ENCODE measurements at places on chromosomes 6 and 20.

DNA sequence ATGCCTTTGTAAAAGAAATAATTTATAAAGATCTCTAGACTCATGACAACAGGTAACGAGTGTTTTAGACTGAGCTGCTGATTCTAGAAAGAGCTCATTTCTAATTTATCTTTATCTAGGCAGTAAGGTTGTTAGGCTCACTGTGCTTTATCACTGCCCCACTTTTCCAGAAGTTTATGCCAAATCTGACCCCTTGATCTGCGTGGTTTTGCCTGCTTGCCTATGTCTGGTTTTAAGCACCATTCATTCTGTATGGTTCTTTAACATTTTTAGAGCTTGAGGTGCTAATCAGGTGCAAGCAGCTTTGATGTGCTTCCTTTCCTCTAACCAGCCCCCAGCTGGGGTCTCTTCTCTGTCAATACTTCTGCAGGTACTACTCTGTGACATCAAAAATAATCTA lies 49.7 kb upstream of the GCLC start:
- DNase-seq = no peak

- no peak for DNase-seq
Observed at GRCh38 chr6:45430590-45431202, 53.0 kb upstream of the SUPT3H start.

GRCh38 chr20:33689973-33690372 lies 3.8 kb upstream of the E2F1 start:
- no peak for DNase-seq

GRCh38 chr6:13814938-13815575 lies 700 bp upstream of the MCUR1 start:
- no peak for DNase-seq

- DNase-seq = no peak
Observed at GRCh38 chr20:1817577-1818211, 77.5 kb upstream of the SIRPA start.

- DNase-seq = no peak
Observed at GRCh38 chr6:38714239-38715015, 684 bp upstream of the DNAH8 start.

DNA sequence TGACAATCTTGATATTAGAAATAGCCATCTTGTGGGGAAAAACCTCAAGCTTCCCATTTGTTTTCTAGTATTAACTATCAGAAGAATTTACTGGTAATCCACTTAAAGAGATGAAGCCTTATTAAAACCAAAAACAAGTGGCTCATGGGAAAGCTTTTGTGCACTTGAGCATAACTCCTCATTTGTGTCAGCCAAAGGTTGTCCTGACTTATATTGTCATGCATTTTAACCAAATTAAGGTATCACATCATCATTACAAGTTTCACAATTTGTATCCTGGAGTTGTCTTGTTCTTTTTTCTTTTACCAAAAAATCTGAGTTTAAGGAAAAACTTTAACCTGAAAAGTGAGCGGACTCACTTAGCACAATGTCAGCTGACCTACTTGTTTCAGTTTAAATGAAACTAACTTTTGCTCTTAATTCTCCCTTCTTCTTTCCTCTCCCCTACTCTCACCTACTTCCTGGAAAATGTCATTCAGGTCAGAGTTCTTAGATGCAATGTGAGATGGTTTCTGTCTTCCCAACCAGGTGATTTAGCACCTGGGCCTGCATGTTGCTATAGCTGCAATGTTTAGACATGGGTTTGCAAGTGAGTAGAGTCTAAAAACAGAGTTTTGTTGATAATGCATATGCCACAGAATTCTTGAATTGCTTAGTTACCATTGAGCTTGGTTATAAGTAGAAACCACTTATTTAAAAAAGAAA lies 82.8 kb downstream of the TNFAIP3 start:
- DNase-seq = no peak

- no peak for DNase-seq
Observed at GRCh38 chr6:169292338-169293124, 38.9 kb upstream of the THBS2 start.

DNA sequence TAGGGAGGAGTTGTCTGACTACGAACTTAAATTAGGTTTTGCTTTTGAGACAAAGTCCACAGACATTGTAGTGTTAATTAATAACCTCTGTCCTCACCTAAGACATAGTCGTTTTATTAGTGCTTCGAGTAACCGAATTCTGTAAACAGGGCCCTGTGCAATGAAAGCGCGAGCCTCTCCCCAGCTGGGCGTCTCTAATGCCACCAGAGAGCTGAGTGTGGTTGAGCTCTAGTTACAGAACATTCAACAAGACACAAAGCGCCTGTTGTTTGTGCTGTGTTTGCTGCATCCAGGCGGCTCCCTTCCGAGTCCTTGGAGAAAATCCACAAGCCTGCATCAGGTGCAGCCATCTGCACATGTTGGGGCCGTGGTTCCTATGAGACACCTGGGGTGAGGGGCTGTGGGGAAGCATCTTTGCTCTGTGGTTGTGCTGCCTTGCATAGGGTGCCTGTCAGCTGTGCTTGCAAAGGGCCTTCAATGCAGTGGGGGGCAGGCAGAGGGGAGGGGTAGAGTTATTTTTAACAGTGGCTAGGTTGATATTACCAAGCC lies 63.9 kb downstream of the CD164 start:
- DNase-seq = no peak

GRCh38 chr6:46781478-46782378 lies 11.5 kb upstream of the MEP1A start:
- DNase-seq = no peak

- DNase-seq = no peak
Observed at GRCh38 chr20:57578476-57579165, 17.7 kb downstream of the PCK1 start.

- no peak for DNase-seq
Observed at GRCh38 chr6:26295691-26296555, 69.1 kb upstream of the BTN3A2 start.

DNA sequence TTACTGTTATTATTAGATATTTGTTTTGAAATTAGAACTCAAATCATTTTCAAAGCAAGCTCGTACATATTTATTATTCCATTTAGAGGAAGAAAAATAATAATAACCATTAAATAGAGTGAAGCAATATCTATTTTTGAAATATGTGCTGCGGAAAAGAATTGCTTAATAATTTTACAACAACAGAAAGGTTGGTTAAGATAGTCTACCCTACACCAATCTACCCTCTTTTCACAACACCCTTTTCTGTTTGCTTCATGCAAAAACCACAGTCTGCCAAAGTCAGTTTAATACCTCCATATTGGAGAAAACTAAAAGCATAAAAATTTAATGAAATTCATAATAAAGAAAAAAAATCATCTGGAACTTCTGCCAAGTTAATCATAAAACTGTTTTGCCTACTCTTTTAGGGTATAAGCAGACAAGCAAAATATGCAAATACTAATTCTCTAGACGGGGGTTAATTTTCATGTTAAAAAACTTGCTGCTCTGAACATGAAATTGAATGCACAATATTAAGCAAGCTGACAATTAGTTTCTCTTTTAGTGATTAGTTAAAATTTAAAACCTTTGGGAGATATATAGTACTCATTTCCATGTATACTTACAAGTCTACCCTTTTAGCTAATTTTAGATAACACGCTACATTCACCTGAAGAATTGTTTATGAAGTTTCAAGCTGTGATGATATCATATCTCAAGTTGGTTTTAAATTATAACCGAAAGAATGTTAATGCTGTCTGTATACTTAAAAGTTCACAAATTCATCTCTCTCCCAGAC lies 100.2 kb downstream of the AHI1 start:
- DNase-seq = no peak

DNA sequence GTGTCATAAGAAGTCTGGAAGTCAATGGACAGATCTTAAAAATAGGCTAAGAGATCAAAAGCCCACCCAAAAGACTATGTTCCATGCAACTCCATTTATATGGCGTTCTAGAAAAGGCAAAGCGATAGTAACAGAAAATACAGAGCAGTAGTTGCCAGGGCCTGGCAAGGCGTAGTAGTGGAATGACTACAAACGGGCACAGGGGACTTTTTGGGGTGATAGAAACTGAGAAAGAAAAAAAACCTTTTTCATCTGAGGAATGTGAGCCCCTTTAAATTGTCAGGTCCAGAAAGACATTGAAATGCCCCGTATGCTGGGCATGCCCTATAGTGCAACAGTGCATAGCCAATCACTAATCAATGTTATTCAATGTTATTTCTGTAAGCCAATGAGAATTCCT lies 47.2 kb upstream of the FAM50B start:
- DNase-seq = no peak

DNA sequence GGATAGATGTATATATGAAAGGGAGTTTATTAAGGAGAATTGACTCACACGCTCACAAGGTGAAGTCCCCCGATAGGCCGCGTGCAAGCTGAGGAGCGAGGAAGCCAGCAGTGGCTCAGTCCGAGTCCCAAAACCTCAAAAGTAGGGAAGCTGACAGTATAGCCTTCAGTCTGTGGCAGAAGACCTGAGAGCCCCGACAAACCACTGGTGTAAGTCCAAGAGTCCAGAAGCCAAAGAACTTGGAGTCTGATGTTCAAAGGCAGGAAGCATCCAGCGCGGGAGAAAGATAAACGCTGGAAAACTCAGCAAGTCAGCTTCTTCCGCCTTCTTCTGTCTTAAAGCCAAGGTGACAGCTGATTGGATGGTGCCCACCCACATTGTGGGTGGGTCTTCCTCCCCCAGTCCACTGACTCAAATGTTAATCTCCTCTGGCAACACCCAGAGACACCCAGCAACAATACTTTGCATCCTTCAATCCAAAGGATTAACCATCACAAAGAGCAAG lies 102.6 kb upstream of the GJE1 start:
- DNase-seq = no peak

GRCh38 chr6:34791164-34791700 lies 651 bp upstream of the BLTP3A start:
- peak; percentile 66 for DNase-seq

DNA sequence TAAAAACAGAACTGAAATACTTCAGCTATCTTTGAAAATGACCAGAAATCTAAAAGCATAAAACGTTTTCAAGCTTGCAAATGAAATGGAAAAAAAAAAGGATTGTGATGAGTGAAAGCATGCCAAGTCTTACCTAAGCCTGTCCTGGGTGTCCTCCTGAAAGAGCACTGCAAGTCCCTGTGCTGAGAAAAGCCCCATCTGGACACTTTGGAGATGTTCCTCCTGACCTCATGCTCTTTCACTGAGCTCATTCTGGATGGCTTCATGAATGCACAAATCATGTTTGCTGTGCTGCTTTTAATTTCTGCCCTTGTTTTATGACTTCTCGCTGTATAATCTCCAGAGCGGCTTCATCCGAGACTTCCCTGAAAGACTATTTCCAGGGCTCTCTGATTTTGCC lies 136.0 kb downstream of the SOD2 start:
- DNase-seq = no peak

DNA sequence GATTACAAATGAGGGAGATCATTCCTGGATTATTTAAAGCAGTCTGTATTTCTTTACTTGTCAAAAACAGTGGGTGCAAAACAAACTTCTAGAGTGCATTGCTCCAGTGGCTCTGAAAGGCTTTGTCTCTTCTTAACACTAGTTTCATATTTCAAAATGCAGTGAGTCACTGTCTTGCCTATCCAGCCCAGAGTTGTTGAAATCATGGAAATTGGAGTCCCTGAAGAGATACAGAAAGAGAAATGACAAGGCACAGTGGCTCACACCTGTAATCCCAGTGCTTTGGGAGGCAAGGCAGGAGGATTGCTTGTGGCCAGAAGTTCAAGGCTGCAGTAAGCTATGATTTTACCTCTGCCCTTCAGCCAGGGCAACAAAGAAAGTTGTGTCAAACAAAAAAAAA lies 11.3 kb downstream of the SLC2A12 start:
- no peak for DNase-seq

DNA sequence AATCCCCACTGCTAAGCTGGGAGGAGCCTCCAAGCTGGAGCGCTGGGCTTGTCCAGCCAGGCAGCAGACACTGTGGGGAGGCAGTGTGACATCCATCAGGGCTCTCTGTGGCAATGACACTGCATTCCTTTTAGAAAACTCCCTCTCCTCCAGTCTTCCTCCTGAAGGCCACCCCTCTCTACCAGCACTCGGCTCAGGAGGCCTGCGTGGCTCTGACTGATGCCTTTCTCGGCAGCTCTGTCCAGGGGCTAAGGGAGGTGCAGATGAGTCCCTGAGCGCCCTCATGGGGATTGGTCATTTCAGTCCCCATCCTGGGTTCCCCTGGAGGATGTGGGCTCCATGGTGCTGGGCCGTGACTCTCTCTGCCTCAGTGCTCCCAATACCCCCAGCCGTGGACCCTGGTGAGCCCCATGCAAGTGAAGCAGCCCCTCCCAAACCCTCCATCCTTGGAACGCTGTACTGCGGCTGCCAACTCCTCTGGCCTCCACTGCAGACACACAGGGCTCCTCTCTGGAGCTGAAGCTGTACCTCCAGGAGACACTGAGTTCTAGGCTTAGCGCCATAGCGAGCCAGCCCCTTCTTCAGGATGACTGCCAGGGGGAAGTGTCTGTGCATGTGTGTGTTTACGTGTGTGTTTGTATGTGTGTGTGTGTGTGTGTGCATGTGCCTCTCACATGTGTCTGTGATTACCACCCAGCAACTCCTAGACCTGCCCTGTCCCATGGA lies 209.6 kb downstream of the ERMARD start:
- DNase-seq = no peak

DNA sequence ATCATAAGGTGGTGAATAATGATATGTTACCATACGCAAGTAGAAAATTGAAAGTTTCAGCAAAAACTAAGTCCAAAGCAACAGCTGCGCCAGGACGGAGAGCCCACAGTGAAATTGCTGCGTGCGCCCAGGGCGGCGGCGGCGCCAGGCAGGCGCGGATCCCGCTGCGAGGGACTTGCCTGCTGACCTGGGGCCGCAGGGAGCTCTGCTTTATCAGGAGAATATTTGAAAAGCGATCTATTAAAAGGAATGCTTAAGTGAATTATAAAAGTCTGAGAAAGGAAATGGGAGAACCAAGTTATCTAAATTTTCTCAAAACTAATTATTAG lies 85.4 kb downstream of the THBS2 start:
- no peak for DNase-seq

GRCh38 chr20:621125-621756 lies 11.1 kb upstream of the TCF15 start:
- no peak for DNase-seq

DNA sequence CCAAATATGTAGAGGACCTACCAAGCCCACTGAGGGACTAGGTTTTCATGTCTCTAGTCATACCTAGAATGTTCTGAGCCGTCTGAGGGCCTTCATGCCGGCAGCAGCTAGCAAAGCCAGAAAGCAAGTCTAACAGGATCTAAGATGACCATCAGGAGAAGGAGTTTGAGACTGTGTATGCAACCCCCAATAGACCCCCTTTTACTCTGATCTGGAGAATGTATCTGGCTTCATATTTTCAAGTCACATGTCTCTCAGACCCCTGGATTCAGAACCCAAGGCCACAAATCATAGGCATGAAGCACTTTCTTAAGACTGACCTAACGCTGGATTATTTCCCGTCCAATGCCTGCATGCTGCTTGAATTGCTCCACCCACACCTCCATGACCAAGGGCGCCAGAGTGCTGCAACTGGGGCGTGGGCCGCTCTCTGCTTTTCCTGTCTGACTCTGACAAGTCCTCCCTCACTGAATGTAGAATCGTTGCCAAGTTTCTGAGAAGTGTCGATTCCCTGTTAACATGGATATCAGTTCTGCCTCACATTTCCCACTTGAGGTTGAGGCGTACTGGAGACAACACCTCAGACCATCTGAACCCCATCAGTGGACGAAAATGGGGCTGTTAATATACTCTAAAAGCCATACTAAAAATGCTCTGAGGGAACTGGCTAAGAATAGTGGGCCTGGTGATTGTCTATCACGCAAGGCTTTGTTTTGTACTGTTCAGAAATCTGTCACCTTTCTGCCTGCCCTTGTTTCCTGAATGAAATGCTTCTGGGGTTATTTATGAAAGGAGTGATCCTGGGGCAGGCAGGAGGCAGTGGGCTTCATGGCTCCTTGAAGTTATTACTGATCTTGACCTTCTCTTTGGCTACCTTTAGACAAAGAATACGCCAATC lies 23.9 kb upstream of the ASXL1 start:
- DNase-seq = peak; percentile 51

Data from CD4-positive, alpha-beta T cell (primary cell).